ENCODE measurements at places on chromosomes 16 and 17. TPM values are rescaled to one million over a fixed set of nuclear protein-coding genes. Genes with fewer than 3 reads are reported as not detected.

The TBC1D3C gene
- total RNA-seq, result 4.0 TPM

The CDH8 gene
- total RNA-seq, result 14.3 TPM

The KRT33B gene
- total RNA-seq, result not detected

The ST6GALNAC1 gene
- not detected for total RNA-seq

The KRT35 gene
- not detected for total RNA-seq

The SULT1A2 gene
- total RNA-seq, result 1.6 TPM

The CFAP97D1 gene
- total RNA-seq, result not detected

The GPR139 gene
- total RNA-seq, result not detected

- DNase-seq, result no peak
- no peaks in the 10 kb centered on the region for H3K27me3 ChIP-seq
- H3K27ac ChIP-seq, result no peak overlapping the region
- no peaks in the 10 kb centered on the region for H3K4me1 ChIP-seq
- H3K4me3 ChIP-seq, result no peak overlapping the region
Measured at GRCh38 chr17:43324205-43324893, 74.4 kb upstream of the ARL4D start.

- H3K36me3 ChIP-seq, result peaks cover 16% of the 10 kb centered on the region
- peak overlapping the region; percentile 72 for H3K4me3 ChIP-seq
- no peak for DNase-seq
- H3K27me3 ChIP-seq, result no peaks in the 10 kb centered on the region
- peak overlapping the region; percentile 96 for H3K27ac ChIP-seq
Measured at GRCh38 chr16:14629612-14629918, 495 bp downstream of the PARN start.

DNA sequence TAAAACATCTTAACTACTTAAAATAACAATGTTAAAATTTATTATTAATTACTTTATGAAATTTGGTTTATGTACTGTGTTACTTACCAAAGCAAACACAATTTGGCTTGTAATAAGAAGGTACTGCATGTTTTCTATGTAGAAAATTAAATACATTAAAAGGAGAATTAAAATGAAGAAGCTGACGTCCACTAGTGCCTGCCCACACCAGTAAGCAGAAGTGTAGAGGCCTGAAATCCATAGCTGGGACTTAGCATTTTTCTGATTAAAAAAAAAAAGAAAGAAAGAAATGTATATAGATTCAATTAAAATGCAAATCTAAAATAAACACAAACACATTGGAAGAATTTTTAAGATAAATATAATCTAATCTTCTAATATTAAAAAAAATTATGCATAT, 35.8 kb upstream of the ABCA9 start:
- DNase-seq, result no peak
- H3K36me3 ChIP-seq, result no peaks in the 10 kb centered on the region
- H3K27ac ChIP-seq, result no peak overlapping the region
- no peaks in the 10 kb centered on the region for H3K4me1 ChIP-seq
- no peaks in the 10 kb centered on the region for H3K27me3 ChIP-seq

GRCh38 chr16:17578981-17579874, 108.5 kb upstream of the XYLT1 start:
- no peaks in the 10 kb centered on the region for H3K27me3 ChIP-seq
- peak; percentile 75 for DNase-seq
- no peaks in the 10 kb centered on the region for H3K4me1 ChIP-seq
- H3K36me3 ChIP-seq, result no peaks in the 10 kb centered on the region
- no peak overlapping the region for H3K4me3 ChIP-seq
- no peak overlapping the region for H3K27ac ChIP-seq

DNA sequence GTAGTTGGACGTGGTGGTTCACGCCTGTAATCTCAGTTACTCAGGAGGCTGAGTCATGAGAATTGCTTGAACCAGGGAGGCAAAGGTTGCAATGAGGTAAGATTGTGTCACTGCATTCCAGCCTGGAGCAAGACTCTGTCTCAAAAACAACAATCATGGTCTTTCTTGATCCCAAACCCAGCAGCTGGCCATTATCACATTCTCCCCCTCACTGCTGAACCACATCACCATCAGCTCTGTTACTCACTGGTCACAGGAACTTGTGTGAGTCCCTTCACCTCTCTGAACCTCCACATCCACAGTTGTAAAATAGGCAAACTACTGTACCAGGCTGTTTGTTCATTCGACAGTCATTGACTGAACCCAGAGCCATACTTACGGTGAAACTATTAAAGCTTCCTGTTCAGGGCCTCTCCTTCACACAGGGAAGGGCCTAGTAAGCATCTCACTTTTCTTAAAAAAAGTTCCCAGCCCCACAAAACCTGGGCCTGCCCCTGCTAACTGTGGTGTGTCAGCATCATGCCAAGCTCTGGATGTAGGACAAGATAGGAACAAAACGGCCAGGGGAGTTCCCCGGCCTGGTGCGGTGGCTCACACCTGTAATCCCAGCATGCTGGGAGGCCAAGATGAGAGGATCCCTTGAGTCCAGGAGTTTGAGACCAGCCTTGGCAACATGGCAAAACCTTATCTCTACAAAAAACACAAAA, 104.7 kb downstream of the COPRS start:
- no peaks in the 10 kb centered on the region for H3K36me3 ChIP-seq
- H3K4me1 ChIP-seq, result no peaks in the 10 kb centered on the region
- H3K27ac ChIP-seq, result no peak overlapping the region
- no peak overlapping the region for H3K4me3 ChIP-seq
- H3K27me3 ChIP-seq, result no peaks in the 10 kb centered on the region

GRCh38 chr17:7225711-7226331, 6.1 kb downstream of the ACADVL start:
- no peak overlapping the region for H3K4me3 ChIP-seq
- no peaks in the 10 kb centered on the region for H3K27me3 ChIP-seq
- H3K27ac ChIP-seq, result no peak overlapping the region
- peaks cover under 1% of the 10 kb centered on the region for H3K4me1 ChIP-seq
- H3K36me3 ChIP-seq, result peaks cover 70% of the 10 kb centered on the region

GRCh38 chr16:4700997-4701743, 7.8 kb downstream of the NUDT16L1 start:
- no peak overlapping the region for H3K4me3 ChIP-seq
- no peak overlapping the region for H3K27ac ChIP-seq
- DNase-seq, result no peak
- H3K27me3 ChIP-seq, result no peaks in the 10 kb centered on the region
- peaks cover 44% of the 10 kb centered on the region for H3K36me3 ChIP-seq
